ENCODE measurements at places on chromosomes 3 and 15.

- no peak overlapping the region for H3K4me3 ChIP-seq
- no peaks in the 10 kb centered on the region for H3K27me3 ChIP-seq
- H3K4me1 ChIP-seq: peaks cover 8% of the 10 kb centered on the region
Measured at GRCh38 chr15:67548862-67549651, 6.6 kb downstream of the MAP2K5 start.

DNA sequence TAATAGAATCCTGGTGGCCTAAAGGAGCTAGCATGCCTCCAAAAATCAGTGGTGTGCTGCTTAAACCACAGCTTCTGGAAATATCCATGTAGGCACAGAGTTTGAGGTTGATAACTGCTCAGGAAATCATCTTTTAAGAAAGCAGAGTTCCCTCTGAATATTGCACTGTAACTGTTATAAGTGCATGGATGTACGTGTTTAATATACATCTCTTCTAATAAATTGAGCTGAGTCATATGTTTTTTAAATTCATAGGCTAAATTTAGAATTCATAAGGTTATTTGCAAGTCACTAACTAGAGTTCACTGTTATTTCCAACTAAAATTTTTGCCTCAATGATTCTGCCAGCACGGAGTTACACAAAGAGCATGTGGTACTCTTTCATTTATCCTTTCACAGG, 68.9 kb downstream of the MYH15 start:
- H3K36me3 ChIP-seq: no peaks in the 10 kb centered on the region
- DNase-seq: no peak
- no peak overlapping the region for H3K27ac ChIP-seq
- no peaks in the 10 kb centered on the region for H3K27me3 ChIP-seq
- H3K4me1 ChIP-seq: no peaks in the 10 kb centered on the region

DNA sequence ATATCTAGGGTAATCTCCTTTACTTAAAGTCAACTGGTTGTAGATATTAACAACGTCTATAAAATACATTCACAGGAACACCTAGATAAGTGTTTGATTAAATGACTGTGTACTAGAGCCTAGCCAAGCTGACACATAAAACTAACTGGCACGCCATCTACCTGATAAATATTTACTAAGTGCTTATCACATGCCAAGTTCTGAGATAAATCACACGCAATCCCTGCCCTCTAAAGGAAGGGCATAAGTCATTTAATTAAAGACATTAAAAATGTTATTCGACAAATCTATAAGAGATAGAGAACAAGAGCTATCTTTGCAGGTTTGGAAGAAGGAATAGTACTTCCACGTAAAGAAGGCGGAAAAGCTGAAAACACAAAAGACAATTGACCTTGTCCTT, 11.1 kb upstream of the MB21D2 start:
- H3K27me3 ChIP-seq: no peaks in the 10 kb centered on the region
- no peak overlapping the region for H3K4me3 ChIP-seq
- H3K36me3 ChIP-seq: no peaks in the 10 kb centered on the region
- DNase-seq: no peak
- H3K27ac ChIP-seq: no peak overlapping the region

DNA sequence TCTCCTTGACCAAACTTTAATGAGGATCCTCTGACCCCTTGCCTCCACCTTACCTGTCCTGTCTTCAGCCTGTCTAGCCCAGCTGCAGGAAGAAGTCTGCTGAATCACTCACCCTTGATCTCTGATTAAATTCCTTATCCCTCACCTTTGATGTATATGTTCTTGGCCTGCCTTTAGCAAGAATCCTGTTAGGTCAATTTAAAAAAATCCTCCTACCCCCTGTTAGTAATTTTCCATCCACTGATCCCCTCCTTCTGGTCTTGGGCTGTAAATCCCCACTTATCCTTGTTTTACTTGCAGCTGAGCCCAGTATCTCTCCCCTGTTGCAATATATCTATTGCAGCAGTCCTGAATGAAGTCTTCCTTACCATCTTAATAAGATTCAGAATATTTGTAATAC, 39.0 kb downstream of the MYH15 start:
- no peak overlapping the region for H3K4me3 ChIP-seq
- H3K27ac ChIP-seq: no peak overlapping the region
- DNase-seq: no peak
- no peaks in the 10 kb centered on the region for H3K27me3 ChIP-seq
- H3K4me1 ChIP-seq: no peaks in the 10 kb centered on the region
- H3K36me3 ChIP-seq: no peaks in the 10 kb centered on the region

- no peaks in the 10 kb centered on the region for H3K27me3 ChIP-seq
- peaks cover 2% of the 10 kb centered on the region for H3K4me1 ChIP-seq
- no peaks in the 10 kb centered on the region for H3K36me3 ChIP-seq
- H3K4me3 ChIP-seq: no peak overlapping the region
- no peak overlapping the region for H3K27ac ChIP-seq
Measured at GRCh38 chr3:150300852-150301517, 107.1 kb upstream of the TSC22D2 start.

DNA sequence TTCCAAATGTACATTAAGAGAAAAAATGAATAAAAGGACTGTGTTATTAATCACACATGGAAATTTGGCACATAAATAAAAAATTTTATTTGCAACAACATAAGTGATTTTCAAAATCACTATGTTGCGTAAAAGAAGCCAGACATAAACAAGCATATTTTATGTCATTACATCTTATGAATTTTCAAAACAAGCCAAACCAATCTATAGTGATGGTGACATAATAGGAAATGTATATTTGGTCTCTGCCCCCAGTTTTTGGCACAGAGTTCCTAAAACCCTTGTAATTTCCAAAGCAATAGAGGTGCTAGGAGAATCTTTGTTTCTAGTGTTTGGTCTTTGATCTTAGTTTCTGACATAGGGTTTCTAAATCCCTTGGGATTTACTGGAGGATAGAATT, 543.3 kb downstream of the ZBBX start:
- no peaks in the 10 kb centered on the region for H3K36me3 ChIP-seq
- no peak overlapping the region for H3K4me3 ChIP-seq
- H3K4me1 ChIP-seq: no peaks in the 10 kb centered on the region
- H3K27me3 ChIP-seq: no peaks in the 10 kb centered on the region

GRCh38 chr3:16437640-16438039, 75.9 kb downstream of the RFTN1 start:
- H3K27me3 ChIP-seq: no peaks in the 10 kb centered on the region
- H3K36me3 ChIP-seq: no peaks in the 10 kb centered on the region
- H3K27ac ChIP-seq: no peak overlapping the region
- H3K4me1 ChIP-seq: no peaks in the 10 kb centered on the region
- DNase-seq: no peak
- H3K4me3 ChIP-seq: no peak overlapping the region

DNA sequence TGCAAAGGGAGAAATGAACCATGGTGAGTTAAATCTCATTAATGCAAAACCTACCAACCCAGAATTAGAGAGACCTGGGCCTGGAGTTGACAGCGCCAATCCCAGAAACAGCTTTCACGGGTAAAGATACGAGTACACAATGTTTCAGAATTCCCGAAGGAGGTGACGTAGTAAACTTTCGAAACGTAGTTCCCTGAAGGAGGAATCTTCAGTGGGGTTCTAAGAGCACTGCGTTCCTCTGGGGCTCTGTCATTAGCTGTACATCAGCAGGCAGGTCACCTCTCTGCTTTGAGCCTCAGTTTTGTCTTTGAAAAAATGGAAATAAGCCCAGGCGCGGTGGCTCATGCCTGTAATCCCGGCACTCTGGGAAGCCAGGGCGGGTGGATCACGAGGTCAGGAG, 152.3 kb downstream of the XXYLT1 start:
- H3K4me3 ChIP-seq: no peak overlapping the region
- no peak for DNase-seq
- H3K36me3 ChIP-seq: no peaks in the 10 kb centered on the region
- peaks cover 21% of the 10 kb centered on the region for H3K4me1 ChIP-seq
